ENCODE measurements at places on chromosomes 7 and 10.

DNA sequence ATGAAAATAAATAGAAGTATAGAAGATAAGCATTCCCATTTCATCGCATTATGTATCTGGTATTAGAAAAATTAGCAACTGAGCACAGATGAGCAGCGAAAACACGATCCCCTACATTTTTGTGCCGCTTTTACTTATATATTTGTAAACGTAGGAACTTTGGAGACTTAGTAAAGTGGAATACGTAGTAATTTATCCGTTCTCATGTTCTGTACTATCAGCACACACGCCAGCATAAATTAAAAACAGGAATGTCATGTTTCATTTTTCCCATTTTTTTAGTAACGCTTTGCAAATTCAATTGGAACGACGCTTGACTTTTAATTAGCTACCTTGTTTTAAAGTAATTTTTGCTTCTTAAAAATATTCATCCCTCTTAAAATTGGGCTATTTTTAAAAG is 2.4 kb downstream of the ZNRF2 start:
- H3K27ac ChIP-seq, result peak overlapping the region; percentile 94
- peaks cover 4% of the 10 kb centered on the region for H3K4me1 ChIP-seq
- DNase-seq, result no peak
- H3K27me3 ChIP-seq, result no peaks in the 10 kb centered on the region
- H3K4me3 ChIP-seq, result peak overlapping the region; percentile 56

GRCh38 chr7:74290553-74290950 is 1.3 kb downstream of the CLIP2 start:
- H3K27ac ChIP-seq, result no peak overlapping the region
- no peak for DNase-seq
- no peaks in the 10 kb centered on the region for H3K36me3 ChIP-seq
- H3K4me1 ChIP-seq, result peaks cover 41% of the 10 kb centered on the region
- H3K27me3 ChIP-seq, result no peaks in the 10 kb centered on the region
- H3K4me3 ChIP-seq, result peak overlapping the region; percentile 65

DNA sequence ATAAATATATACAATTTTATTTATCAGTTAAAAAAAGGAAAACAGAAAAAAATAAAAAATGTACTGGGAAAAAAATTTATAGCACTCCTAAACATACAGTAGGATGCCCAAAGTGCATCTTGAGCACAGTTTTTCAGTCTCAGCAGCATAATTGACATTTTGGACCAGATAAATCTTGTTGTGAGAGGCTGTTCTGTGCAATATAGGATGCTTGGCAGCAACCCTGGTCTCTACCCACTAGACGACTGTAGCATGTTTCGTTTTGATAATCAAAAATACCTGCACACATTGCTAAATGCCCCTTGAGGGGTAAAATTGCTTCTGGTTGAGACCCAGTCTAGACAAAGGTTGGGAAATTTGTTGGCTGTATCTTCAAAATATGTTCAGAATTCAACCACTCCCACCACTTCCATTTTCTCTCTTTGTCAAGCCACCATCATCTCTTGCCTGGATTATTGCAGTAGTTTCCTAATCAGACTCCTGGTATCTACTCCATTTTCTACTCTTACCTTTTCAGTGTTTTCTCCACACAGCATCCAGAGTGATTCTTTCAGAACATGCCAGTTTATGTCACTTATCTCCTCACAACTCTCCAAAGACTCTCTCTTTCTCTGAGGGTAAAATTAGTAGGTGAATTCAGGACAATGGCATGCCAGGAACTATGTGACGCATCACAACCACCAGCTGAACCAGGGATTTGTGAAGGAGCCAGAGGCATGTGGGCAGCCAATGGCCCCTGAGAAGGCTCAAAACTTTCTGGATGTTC is 91.4 kb downstream of the GPR85 start:
- no peaks in the 10 kb centered on the region for H3K4me1 ChIP-seq
- peak overlapping the region; percentile 72 for H3K27ac ChIP-seq
- H3K4me3 ChIP-seq, result peak overlapping the region; percentile 12
- H3K27me3 ChIP-seq, result no peaks in the 10 kb centered on the region
- H3K36me3 ChIP-seq, result no peaks in the 10 kb centered on the region
- peak; percentile 32 for DNase-seq

DNA sequence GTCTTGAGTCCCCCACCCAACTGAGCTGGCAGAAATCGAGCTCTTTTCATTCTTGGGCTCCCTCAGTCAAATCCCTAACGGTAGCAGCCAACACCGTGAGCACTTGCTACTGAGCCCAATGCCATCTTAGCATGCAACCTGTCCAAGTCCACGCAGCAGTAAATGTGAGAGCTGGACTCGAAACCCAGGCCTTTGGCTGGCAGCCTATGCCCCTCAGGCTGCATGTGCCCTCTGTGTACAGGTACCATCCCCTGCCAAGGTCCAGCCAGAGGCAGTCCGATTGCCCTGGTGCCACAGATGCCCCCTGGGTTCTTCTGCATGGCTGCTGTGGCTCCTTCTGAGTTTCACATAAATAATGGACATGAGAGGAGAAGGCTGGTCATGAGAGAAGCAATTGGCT is 1.2 kb upstream of the TMEM273 start:
- no peak overlapping the region for H3K4me3 ChIP-seq
- H3K27ac ChIP-seq, result no peak overlapping the region

- no peak overlapping the region for H3K4me3 ChIP-seq
- H3K36me3 ChIP-seq, result peaks cover under 1% of the 10 kb centered on the region
- peaks cover 13% of the 10 kb centered on the region for H3K4me1 ChIP-seq
- H3K27ac ChIP-seq, result no peak overlapping the region
- peaks cover 4% of the 10 kb centered on the region for H3K27me3 ChIP-seq
- no peak for DNase-seq
These were observed 59.8 kb downstream of the CSGALNACT2 start for GRCh38 chr10:43197834-43198681.

DNA sequence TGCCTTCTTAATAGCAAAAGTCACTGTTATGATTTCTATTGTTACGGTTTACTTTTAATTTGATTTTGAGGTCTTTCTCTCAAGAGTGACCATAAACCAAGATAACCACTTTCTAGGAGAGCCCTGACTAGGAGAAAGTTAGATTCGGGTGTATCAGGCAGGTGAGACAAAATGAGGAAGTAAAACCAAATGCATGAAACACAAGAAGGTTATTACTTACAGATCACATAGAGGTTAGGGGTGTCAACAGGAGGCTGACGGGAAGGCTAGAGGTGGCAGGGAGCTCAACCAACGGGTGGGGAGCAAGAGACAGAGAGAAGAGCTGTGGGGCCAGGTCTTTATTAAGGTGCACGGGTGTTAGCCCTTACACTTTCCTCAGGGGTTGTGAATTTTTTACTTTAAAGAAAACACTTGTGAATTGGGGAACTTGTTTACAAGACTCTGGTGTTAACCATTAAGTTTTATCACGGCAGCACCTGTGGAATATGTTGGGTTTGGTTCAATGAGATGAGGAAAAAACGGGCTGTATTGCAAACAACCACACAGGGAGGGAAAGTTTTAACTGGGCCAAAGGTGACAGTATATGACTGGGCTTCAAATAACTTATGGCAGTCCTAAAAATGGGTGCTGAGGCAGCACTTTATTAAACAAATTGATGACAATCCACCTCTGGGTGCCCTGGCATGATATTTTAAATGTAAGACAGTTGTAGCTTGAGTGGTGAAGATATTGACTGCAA is 154.9 kb downstream of the SDHAF3 start:
- no peak for DNase-seq
- H3K4me1 ChIP-seq, result no peaks in the 10 kb centered on the region
- H3K36me3 ChIP-seq, result no peaks in the 10 kb centered on the region
- no peaks in the 10 kb centered on the region for H3K27me3 ChIP-seq

- H3K36me3 ChIP-seq, result no peaks in the 10 kb centered on the region
- H3K27me3 ChIP-seq, result no peaks in the 10 kb centered on the region
- H3K4me1 ChIP-seq, result peaks cover 7% of the 10 kb centered on the region
- H3K4me3 ChIP-seq, result peak overlapping the region; percentile 33
- H3K27ac ChIP-seq, result peak overlapping the region; percentile 90
These were observed 120.1 kb downstream of the ARHGAP12 start for GRCh38 chr10:31808258-31809218.

- H3K36me3 ChIP-seq, result peaks cover 12% of the 10 kb centered on the region
- H3K4me3 ChIP-seq, result no peak overlapping the region
- no peak overlapping the region for H3K27ac ChIP-seq
- no peak for DNase-seq
- no peaks in the 10 kb centered on the region for H3K4me1 ChIP-seq
- no peaks in the 10 kb centered on the region for H3K27me3 ChIP-seq
These were observed 182.7 kb downstream of the CCSER2 start for GRCh38 chr10:84511106-84511505.

DNA sequence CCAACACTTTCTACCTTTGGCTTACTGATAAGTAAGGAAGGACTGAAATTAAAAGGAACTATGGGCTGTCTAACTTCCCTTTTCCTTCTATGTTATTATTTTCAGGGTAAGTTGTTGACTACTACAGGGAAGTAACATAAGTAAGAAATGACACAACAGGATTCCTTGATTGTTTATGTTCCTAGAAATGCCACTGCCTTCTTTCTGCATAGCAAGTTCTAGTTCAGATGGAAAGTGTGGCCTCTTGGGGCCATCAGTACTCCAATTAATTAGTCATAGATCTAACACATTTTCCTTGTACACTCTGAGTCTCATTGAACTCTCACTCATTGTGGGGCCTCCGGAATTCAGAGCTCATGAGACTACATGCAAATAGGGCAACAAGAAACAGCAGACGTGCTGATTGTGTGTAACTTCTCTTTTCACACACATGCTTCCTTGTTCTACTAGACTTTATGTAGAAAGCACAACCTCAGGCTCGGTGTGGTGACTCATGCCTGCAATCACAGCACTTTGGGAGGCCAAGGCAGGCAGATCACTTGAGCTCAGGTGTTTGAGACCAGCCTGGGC is 35.3 kb upstream of the HIBADH start:
- DNase-seq, result peak; percentile 53
- H3K27me3 ChIP-seq, result no peaks in the 10 kb centered on the region
- no peak overlapping the region for H3K4me3 ChIP-seq

- H3K27ac ChIP-seq, result no peak overlapping the region
- H3K4me3 ChIP-seq, result no peak overlapping the region
- H3K36me3 ChIP-seq, result no peaks in the 10 kb centered on the region
- peak; percentile 49 for DNase-seq
These were observed 22.6 kb upstream of the DLG5 start for GRCh38 chr10:77949167-77949566.

DNA sequence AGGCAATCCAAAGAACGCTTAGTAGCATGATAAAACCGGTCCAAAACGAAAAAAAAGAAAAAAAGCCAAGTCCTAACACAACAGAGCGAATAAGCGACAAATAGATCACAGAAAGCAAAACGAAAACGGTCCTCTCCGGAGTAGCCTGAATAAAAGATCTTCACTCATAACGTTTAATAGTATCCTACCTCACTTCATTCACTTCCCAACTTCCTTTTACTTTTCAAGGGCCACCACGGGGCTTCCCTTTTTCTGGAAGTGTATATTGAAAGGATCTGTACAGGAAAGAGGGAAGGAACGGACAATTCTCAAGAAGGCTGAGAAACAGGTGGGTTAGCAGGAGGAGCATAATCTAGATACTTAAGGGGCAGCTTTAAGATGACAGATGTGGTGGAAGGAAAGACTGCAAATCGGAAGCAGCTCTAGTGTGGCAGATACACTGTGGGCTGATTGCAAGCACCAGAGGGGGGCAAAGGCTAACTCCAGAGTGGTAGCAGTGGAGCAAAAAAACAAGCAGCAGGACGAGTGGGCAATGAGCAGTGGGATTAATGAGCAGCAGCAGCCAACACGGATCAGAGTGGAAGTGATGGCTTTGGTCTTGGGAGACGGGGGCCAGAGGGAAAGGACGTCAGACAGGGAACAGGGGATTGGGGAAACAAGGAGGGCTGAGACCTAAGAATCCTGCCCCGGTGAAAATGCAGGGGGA is 866 bp downstream of the CNOT4 start:
- no peaks in the 10 kb centered on the region for H3K27me3 ChIP-seq
- peak overlapping the region; percentile 84 for H3K4me3 ChIP-seq
- H3K27ac ChIP-seq, result peak overlapping the region; percentile 99
- DNase-seq, result peak; percentile 51

DNA sequence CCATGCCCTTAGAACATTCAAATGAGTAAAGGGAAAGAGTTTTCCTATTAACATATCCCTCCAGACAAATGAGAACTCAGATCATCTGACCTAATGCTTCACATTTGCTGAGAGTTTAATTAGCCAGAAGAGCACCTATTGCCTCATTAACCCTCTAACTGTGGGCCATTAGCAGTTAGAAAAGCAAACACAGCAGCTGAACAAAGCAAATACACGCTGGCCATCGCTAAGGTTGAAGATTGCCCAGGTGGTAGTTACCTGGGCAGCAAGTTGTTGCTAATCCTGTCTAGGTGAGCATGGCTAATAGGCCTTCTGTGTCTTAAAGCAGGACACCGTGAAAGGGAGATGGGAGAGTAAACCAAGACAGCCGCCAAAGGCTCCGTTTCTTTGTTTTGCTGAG is 49.9 kb upstream of the UCN3 start:
- H3K4me3 ChIP-seq, result no peak overlapping the region
- H3K4me1 ChIP-seq, result no peaks in the 10 kb centered on the region
- no peaks in the 10 kb centered on the region for H3K36me3 ChIP-seq
- H3K27ac ChIP-seq, result no peak overlapping the region
- no peaks in the 10 kb centered on the region for H3K27me3 ChIP-seq

DNA sequence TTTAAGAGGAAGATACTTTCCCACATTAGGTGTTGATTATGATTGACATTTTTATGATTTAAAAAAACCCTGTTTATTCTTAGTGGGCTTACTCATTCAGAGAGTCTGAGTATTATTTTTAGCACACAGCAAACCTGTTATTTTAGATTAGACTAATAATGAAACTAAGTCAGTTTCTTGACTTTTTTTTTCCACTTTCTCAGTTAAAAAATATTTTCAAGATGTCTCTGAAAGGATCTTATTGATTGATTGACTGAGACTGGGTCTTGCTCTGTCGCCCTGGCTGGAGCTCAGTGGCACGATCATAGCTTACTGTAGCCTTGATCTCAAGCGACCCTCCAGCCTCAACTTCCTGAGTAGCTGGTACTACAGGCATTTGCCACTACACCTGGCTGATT is 20.4 kb upstream of the INPP5F start:
- no peak overlapping the region for H3K27ac ChIP-seq
- no peaks in the 10 kb centered on the region for H3K36me3 ChIP-seq
- peaks cover 2% of the 10 kb centered on the region for H3K4me1 ChIP-seq
- peaks cover 2% of the 10 kb centered on the region for H3K27me3 ChIP-seq
- no peak overlapping the region for H3K4me3 ChIP-seq

GRCh38 chr10:120156614-120157274 is 264.2 kb downstream of the SEC23IP start:
- no peak for DNase-seq
- no peaks in the 10 kb centered on the region for H3K4me1 ChIP-seq
- H3K4me3 ChIP-seq, result no peak overlapping the region
- no peak overlapping the region for H3K27ac ChIP-seq

GRCh38 chr10:43055991-43056567 is 20.8 kb upstream of the RET start:
- no peak overlapping the region for H3K27ac ChIP-seq
- no peak overlapping the region for H3K4me3 ChIP-seq
- DNase-seq, result no peak
- H3K36me3 ChIP-seq, result no peaks in the 10 kb centered on the region
- no peaks in the 10 kb centered on the region for H3K4me1 ChIP-seq

GRCh38 chr7:44183386-44183785 is 5.9 kb downstream of the GCK start:
- DNase-seq, result peak; percentile 44
- no peaks in the 10 kb centered on the region for H3K36me3 ChIP-seq
- no peak overlapping the region for H3K27ac ChIP-seq
- H3K4me3 ChIP-seq, result no peak overlapping the region
- H3K27me3 ChIP-seq, result peaks cover 9% of the 10 kb centered on the region

All from muscle of leg (tissue), 16 donors.